ENCODE measurements at places on chromosomes 7 and 10. TPM values are rescaled to one million over a fixed set of nuclear protein-coding genes. Genes with fewer than 3 reads are reported as not detected.

GRCh38 chr7:74657692-74658177, at the start of gene GTF2I:
Gene GTF2I (plus strand): TSS chr7:74657718. CDS start chr7:74689129, 31,411 bp downstream.
- DNase-seq: no peak

DNA sequence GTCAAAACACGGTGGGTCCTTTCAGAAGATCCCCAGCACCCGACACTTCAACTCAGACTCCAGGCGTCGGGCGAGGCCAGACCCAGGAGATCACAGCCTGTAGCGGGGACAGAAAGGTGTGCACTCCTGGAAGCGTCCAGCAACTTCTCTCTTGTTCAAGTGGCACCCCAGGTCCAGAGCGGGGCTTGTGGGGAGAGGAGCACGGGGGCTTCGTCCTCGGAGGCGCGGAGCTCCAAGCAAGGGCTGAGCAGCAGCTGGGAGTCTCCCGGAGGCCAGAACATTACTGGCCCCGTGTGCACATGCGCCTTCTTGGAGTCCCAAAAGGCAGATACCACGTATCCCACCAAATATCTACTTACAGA, 54.9 kb downstream of the ZRANB1 start:
- DNase-seq: no peak

DNA sequence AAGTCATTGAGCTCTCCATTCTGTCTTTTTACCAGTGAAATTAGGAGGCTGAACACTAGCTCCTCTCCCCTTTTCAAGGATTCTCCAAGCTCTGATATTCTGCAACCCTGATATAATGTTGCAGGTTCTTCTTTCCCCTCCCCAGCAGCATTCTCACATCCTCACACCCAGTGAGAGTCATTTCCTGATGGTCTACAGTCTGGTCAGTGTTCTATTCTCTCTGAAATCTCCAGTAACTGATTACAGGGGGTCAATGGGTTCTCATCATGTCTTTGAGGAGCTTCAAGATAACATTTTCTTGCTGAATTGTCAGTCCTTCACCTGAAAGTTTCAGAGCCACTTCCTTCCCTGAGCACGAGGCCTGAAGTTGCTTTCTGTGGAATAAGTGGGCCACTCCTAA, 299.4 kb downstream of the PTEN start:
- no peak for DNase-seq

DNA sequence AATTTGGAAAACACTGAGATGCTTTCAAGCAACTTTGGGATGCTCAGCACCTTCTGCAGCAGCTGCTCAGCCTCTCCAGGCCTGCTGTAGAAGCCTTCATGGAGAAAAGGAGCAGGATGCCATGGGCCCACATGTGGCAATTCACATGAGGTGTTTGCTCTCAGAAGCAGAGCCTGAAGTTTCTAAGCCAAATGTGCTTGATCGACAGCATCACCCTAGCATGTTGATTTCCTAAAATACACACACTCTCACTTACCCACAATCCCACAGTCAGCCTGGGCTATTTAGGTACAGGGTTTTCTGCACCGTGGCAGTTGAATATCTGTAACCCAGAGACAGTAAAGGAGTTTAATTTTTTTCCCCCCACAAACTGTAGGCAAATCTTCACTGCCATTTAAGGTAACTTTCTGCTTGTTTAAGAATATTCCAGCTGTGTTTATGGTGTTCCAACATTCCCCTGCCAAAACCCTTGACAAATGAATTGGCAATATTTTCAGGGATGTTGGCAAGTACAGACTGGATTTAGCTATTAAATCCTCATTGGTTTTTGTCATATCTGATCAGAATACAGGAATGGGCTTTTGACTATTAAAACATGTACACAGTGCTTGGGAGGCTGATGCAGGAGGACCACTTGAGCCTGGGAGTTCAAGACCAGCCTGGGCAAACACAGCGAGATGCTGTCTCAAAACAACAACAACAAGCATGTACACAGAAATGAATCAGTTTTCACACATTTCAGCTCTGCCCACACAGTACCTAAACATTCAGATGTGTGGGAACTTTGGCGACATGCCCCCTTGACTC, 244.2 kb downstream of the CELF2 start:
- no peak for DNase-seq

DNA sequence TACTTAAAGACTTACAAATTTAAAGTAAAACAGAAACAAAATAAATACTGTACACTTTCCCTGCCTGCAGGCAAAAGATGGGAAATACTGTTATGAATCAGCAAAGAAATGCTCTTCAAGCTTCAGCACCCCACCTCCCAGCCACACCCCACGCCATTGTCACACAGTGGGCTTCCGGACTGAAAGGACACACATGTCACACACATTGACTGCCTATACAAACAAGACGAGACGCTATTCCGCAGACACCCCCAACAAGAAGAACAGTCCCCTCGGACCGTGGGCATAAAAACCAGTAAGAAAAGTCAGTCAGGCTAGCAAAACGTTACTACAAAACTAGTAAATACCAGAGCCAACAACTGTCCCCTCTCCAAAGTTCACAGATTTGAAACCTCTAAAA, 22.2 kb upstream of the PARP12 start:
- no peak for DNase-seq

GIMAP6 gene
- not detected for total RNA-seq

DNA sequence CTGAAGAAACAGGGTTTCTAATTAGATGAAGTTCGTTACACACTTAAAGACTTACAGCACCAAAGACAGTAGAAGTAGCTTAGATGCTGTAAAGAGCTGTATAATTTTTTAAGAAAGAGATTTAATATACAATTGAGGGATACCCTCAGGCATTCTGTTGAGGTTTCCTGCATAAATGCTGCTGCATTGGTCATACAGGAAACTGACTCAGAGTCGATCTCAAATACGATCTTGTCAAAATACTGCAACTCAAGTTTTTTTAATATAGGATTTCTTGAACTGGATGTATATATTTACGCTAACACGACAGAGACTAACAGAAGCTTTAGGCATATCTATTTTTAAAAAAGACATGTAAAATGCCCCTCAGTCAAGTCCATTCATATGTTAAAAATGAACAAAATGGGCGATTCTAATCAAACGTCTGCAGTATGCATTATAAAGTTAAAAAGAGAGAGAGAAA, 2.4 kb upstream of the ARID5B start:
- peak; percentile 34 for DNase-seq

- no peak for DNase-seq
Measured at GRCh38 chr10:48187713-48188485, 86.6 kb downstream of the FRMPD2 start.

LIPN gene
- not detected for total RNA-seq

Measured in SJCRH30 (cell line).